ENCODE measurements at places on chromosomes 11 and 22.

DNA sequence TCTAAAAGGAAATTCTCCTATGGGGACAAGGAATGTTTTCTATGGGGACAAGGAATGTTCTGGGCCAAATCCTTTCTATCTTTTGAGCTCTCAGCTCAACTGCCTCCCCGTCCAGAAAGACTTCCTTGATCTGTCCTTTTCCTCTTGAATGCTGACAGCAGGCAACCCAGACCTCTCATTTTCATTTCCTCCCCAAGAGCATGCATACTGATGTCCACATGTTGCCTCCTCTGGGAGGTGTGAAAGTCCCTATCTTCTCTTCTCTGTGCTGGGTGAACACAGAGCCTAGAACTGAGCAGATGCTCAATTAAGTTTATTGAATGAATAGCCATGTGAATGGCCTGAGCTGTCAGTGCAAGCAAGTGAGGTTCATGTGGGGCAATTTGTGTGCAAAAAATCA lies 331.9 kb upstream of the NARS2 start:
- no peak for DNase-seq

DNA sequence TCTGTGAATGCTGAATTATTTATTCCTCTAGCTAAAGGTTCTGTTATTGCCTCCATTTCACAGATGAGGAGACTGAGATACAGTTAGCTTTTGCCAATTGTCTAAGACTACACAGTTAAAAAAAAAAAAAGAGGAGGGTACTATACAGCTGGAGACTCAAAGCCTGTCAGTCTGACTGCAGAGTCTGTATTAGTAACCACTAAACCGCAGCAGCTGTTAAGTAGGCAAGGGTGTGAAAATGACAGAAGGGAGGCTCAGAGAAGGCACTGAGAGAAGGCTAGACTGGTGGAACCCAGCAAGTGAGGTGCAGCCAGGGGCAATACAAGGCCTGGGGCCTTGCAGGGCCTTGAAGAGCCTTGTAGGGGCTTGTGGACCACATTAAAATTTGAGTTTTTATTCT lies 181.2 kb downstream of the CSNK2A3 start:
- DNase-seq, result peak; percentile 75

GRCh38 chr22:42160830-42161696 lies 30.5 kb upstream of the CYP2D6 start:
- DNase-seq, result no peak

DNA sequence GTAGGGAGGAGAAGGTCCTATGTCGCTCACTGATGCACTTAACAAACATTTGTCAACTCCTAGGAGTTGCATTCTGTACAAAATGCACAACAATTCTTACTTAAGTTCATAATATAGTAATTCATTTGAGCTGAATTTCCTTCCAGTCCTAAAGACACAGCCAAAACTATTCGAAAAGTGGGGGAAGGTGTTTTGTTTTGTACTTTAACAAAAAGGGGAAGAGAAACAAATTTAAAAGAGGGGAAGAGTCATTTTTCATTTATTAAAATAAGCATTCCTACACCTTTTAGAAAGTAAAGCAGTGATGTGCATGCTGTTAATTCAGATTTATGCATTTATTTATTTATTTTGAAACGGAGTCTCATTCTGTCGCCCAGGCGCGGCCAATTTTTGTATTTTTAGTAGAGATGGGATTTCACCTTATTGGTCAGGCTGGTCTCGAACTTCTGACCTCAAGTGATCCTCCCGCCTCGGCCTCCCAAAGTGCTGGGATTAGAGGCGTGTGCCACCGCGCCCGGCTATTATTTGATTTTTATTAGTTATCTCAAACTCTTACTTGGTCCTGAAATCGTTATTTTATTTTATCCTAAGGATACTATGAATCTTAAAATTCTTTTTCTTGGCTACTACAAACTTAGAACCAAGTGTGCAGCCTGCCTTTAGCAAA lies 1.1 kb upstream of the FANCF start:
- DNase-seq, result no peak

- DNase-seq, result no peak
These were observed 96.8 kb upstream of the THY1 start for GRCh38 chr11:119519796-119520195.

Data from fibroblast of skin of abdomen (primary cell).